ENCODE measurements at places on chromosomes 6 and 20. TPM values are rescaled to one million over a fixed set of nuclear protein-coding genes. Genes with fewer than 3 reads are reported as not detected.

The KCNK15 gene
- not detected for total RNA-seq

The OR2B3 gene
- not detected for total RNA-seq

The DEFB125 gene
- total RNA-seq: not detected

The BMP7 gene
- not detected for total RNA-seq

The ZNF311 gene
- 0.50 TPM for total RNA-seq

The APCDD1L gene
- total RNA-seq: 0.13 TPM

The NNAT gene
- total RNA-seq: not detected

The TBX18 gene
- 31.0 TPM for total RNA-seq

The HAO1 gene
- not detected for total RNA-seq

The C6orf141 gene
- total RNA-seq: 55.0 TPM

The ERVFRD-1 gene
- total RNA-seq: 0.16 TPM
